ENCODE measurements at places on chromosomes 13 and 19.

DNA sequence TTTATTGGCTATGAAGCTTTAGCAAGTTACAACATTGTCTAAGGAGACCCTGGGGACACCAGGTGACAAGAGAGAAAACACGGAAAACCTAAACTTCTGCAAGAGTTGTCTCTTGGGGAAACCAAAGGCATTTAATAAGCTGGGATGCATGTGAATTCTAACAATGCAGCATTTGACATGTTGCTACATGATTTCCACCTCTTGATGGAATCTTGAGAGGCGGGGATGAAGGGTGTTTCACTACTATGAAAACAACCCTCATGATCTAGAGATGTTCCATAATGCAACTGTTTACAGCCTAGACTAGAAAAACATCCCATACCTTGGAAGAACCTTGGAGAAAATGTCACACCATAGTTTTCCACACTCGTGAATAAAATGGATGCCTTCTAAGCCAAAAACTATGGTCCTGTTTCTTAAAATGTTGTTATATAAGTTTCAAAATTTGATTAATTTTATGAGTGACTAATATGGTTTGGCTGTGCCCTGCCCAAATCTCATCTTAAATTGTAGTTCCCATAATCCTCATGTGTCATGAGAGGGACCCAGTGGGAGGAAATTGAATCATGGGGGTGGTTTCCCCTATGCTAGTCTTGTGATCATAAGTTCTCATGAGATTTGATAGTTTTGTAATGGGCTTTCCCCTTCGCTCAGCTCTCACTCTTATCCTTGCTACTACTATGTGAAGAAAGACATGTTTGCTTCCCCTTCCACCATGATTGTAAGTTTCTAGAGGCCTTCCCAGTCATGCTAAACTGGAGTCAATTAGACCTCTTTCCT, 164.6 kb downstream of the TNFSF13B start:
- DNase-seq = no peak

DNA sequence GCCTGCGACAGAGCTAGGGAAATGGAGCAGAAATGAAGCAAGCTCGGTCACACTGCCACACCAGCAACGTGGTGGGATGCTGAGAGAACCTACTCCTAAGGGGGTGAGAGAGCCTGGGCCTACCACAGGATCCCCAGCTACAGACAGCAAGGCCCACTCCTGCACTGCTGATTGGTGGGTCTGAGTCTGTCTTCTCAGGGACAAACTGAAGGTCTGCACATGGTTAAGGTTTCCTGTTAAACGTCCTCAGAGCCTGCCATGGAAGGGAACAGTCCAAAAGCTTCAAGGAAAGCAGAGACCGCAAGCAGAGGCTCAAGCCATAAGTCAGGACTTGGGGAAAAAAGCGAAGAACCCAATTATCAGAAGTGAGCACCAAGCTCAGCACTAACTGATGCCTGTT, 53.5 kb upstream of the MED4 start:
- no peak for DNase-seq

DNA sequence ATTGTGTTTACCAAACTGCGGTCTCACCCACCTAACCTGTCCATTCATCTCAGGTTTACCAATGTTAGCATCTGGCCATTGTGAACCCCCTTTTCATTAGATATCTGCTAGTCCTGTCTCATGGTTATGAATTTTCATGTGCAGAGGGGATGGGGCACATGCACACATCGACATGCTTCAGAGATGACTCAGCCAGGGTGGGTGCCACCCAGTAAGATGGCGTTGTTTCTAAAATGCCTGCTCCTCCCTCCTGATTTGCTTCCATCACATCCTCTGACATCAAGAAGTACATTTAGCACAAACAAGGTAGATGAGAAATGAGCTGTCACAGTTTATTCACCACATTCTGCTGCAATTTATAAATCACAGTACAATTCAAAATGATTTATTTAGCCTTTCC, 51.3 kb downstream of the GPALPP1 start:
- no peak for DNase-seq

GRCh38 chr13:113182046-113182445, 23.6 kb downstream of the PROZ start:
- no peak for DNase-seq

DNA sequence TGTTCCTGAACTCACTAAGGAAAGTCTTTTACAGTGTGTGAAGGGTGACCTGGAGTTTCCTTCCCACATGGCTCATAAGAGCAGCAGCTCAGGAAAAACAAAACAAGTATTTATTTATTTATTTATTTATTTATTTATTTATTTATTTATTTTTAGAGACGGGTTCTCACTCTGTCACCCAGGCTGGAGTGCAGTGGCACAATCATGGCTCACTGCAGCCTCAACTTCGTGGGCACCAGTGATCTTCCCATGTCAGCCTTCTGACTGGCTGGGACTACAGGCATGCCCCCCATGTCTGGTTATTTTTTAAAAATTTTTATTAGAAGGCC, 10.4 kb downstream of the ARL11 start:
- no peak for DNase-seq
